PC-9 (cell line): ENCODE measurements at places on chromosomes 16 and 17. TPM values are rescaled to one million over a fixed set of nuclear protein-coding genes. Genes with fewer than 3 reads are reported as not detected.

The TNP2 gene
- not detected in 2 replicates for total RNA-seq

- DNase-seq = no peak
These were observed 213.6 kb upstream of the MAF start for GRCh38 chr16:79814124-79814523.

GRCh38 chr17:10738521-10739258 lies 8.9 kb upstream of the TMEM220 start:
- DNase-seq = no peak

The PRAC1 gene
- not detected in 2 replicates for total RNA-seq

DNA sequence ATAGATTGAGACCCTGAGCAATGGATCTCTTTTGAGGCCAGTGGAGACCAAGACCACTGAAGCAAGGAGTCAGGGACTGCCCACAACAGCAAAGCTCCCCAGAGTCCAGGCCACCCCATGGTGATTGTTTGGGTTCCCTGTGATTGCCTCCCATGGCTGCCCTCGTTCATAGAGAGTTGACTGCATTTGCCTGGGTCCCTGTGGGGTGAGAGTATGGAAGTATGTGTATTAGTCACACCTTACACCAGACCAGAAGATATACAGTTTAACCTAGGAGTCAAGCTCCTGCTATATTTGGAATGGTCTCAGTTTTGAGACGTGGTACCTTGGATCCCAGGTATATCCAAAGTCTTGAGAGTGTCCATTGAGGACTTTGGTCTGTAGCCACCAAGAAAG lies 20.2 kb downstream of the HLF start:
- DNase-seq = no peak
